ENCODE measurements at places on chromosomes 3 and 15.

DNA sequence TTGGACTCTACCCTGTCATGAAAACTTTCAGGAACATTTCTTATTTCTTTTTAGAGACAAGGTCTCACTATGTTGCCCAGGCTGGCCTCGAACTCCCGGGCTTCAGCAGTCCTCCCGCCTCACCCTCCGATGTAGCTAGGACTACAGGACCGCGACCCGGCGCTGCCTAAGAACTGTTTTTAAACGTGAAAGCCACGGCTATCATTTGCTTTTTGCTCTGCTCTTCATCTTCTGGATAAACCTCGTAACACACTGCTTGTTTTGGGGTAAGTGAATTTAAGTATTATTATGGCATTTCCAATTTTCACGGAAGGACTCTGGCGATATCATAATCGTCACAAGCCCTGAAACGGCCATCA lies 14.3 kb upstream of the CCNL1 start:
- no peak for DNase-seq

GRCh38 chr3:64242435-64242834 lies 17.2 kb upstream of the PRICKLE2 start:
- no peak for DNase-seq

DNA sequence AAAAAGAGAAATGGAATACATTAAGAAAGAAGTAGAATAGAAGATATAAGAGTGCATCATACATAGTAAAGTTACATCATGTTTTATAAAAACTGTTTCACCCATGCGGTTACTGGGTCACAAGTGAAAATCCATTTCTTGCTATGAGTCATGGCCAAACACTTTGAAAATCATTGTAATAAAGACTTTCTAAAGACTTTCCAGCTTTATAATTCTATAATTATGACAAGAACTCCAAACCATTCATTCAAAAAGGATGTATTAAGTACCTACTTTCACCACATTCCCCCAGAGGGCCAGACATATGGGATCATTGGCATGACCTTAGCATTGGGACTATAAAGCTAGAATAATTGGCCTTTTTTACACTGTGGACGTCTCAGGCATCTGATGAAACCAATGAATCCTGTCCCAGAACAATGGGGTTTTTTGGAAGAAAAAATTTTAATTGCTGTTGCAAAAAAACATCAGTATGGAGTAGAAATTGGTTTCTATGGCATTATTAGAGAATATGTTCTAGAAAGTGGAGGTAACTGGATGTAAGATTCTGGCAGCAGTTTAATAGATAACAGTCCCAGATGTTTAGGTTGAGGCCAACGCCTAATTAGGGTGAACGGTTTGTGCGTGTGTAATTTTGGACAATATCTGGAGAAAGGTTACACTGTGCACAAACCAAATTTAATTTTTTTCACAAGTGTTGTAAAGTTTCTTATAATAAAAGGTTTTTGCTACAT lies 3.3 kb upstream of the SKIC8 start:
- DNase-seq, result no peak

GRCh38 chr3:119912220-119912619 lies 130.3 kb downstream of the NR1I2 start:
- peak; percentile 36 for DNase-seq

GRCh38 chr3:190375246-190375645 lies 12.7 kb upstream of the CLDN16 start:
- DNase-seq, result no peak

GRCh38 chr3:183437061-183437460 lies 8.6 kb upstream of the MCF2L2 start:
- no peak for DNase-seq

DNA sequence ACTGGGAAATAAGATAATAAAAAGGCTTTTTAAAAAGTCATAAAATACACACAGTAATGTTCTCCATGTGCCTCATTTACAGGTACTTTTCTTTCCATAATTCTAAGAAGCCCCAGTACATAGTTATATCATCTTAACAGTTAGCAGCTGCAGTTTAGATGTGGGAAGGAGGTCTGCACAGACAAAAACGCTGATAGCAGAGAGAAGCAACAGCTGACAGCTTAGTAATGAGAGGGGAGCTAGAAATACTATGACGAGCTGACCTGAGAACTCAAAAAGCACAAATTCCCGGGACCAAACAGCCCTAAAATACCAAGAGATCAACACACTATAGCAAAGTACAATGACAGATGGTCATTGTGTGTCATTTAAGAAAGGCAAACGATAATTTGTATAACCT lies 36.7 kb upstream of the ARHGEF3 start:
- DNase-seq, result peak; percentile 83

GRCh38 chr15:100244796-100245486 lies 96.8 kb downstream of the ADAMTS17 start:
- DNase-seq, result no peak

- DNase-seq, result no peak
Observed at GRCh38 chr3:192931825-192932224, 14.2 kb upstream of the MB21D2 start.

DNA sequence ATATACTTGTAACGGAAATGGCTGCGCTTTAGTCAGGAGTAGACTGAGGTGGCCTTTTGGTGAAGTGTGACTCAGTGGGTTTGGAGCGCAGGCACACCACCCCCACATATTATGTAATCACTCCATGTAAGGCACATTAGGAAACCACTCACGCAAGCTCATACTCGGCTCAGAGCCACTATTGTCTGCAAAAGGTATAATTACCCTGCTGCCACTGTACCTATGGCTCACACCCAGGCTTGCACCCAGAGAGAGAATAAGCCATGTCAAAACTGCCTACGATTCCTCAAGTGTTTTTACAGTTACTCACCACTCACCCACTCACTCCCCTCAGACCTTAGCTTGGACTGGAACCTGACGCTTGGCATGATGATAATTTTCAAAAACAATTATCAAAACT lies 611.9 kb upstream of the CCDC54 start:
- no peak for DNase-seq

DNA sequence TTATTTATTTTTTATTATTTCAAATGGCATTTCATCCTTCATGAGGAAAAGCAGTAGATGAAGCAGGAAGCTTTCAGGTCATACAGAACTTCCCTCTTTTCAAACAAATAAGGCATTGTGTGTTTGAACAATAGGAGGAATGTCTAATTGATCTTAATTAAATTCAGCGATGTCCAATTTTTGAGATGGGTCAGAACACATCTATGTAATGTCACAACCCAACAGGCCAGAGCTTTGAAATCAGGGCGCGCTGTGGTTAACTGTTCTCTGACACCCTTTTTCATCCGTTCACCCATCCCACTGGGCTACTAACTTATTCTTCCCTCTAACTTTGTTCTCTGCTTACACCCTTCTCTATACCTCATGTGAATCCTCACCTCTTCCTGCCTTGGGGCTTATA lies 510.5 kb downstream of the FOXP1 start:
- DNase-seq, result no peak

- DNase-seq, result no peak
Observed at GRCh38 chr3:43213631-43214030, 72.7 kb upstream of the SNRK start.

GRCh38 chr3:195692781-195693427 lies 27.9 kb upstream of the MUC20 start:
- DNase-seq, result no peak

DNA sequence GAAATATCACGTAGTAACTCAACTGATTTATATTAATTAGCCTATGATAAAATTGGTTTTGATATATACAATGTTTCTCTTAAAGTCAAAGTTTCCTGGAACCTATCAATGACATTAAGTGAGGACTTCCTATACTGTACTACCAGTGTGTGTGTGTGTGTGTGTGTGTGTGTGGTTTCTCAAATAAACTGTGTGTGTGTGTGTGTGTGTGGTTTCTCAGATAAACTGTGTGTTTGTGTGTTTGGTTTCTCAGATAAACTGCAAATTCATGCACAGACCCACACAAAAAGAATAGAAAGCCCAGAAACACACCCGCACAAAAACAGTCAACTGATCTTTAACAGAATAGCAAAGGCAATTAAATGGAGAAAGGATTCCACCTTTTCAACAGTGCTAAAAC lies 14.5 kb upstream of the WDR5B start:
- peak; percentile 8 for DNase-seq

DNA sequence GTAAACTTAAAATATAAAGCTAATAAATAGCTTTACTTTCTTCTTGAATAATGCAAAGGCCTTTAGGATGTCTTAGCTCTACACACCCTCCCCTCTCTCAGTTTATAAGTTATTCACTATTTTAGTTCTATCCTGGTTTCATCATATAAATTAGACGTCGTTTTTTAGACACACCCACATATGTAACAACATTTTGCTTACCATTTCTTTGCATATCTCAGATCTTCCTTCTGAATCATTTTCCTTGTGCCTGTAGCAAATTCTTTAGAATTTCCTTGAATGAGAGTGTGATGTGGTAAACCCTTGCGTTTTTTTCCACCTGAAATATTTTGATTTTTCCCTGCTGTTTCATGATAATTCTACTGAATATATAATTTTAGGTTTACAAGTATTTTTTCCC lies 2.5 kb upstream of the DAZL start:
- no peak for DNase-seq

DNA sequence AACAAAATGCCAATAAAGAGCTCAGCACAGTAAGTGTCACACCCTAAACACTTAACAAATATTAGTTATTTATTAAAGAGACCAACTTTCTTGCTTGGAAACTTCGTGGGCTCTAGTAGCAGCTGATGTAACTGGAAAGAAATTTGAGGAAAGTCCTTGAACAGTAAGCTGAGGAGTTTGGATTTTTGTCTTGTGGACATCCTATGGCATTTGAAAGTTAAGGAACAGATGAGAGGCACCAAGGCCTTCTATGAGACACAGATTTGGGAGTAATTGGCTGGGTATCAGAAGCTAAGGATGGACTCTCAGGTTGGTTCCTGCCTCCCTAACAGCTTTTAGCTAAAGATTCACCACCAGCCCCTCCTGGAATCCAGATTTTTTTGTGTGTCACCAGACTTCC lies 59.7 kb upstream of the FILIP1L start:
- DNase-seq, result no peak

- DNase-seq, result no peak
Observed at GRCh38 chr15:29127506-29128430, 141.9 kb downstream of the NSMCE3 start.

- peak; percentile 27 for DNase-seq
Observed at GRCh38 chr3:52317208-52318000, 1.3 kb downstream of the DNAH1 start.

DNA sequence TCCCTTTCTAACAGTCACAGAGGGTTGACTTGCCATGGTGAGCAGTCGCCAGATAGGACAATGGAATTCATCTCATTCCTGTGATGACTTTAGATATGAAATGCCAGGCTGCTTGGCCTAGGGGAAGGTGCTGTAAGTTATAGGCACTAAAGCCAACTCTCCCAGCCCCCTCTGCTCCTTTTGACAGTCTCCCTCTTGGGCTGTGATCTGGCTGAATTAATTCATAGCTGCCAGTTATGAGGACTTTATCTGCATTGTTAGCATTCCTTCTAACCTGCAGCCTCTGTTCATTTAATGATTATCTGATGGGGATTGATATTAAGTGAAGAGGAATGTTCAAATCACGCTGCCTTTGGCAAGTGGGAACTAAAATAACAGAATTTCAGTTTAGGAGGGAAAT lies 427.1 kb upstream of the RASGRP1 start:
- DNase-seq, result no peak

GRCh38 chr3:177828208-177828565 lies 630.9 kb upstream of the TBL1XR1 start:
- DNase-seq, result no peak

GRCh38 chr15:71939981-71940588 lies 129.7 kb downstream of the NR2E3 start:
- no peak for DNase-seq

DNA sequence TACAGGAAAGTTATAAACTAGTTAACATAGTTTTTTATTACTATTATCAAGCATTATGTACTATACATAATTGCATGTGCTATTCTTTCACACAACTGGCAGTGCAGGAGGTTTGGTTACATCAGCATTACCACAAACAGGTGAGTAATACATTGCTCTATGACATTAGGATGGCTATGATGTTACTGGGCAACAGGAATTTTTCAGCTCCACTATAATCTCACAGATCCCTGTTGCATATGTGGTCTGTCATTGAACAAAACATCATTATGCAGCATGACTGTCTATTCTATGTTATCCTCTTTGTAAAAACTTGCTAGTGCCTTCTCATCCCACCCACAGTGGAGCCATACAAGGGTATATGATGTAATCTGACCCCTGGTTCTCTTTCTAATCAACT lies 36.5 kb upstream of the PDZRN3 start:
- no peak for DNase-seq

GRCh38 chr3:32626631-32627030 lies 56.0 kb upstream of the DYNC1LI1 start:
- peak; percentile 94 for DNase-seq

DNA sequence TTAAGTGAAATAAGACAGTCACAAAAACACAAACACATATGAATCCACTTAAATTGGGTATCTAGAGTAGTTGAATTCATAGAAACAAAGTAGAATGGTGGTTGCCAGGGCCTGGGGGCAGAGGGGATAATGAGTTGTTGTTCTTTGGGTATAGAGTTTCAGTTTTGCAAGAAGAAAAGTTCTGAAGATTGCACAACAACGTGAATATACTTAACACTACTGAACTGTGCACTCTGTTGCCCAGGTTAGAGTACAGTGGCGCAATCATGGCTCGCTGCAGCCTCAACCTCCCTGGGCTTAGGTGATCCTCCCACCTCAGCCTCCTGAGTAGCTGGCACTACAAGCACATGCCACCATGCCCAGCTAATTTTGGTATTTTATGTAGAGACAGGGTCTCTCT lies 14.9 kb downstream of the GRAMD2A start:
- DNase-seq, result no peak

DNA sequence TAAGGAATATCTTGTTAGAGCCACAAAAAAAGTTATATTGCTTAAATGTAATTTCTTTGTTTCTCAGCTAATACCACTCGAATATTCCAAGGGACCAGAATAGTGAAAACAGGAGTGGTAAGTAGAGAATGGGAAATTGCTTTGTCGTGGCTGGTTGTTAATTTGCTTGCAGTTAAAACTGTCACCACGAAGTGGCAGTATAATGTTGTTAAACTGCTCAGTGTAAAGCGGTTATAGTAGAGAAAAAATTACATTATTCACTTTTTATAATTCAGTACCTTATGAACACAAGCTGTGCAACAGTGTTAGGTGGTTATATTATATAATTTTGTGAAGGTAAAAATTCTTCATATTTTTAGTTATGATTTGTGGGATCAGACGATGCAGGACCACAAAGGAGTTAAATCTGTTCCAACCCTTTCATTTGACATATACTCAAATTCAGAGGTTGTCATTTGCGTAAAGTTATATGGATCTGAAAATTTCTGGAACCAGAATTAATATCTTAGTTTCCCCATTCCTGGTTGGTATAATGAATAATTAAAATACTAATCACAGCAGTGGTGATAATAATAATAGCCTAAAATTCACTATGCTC lies 171.8 kb downstream of the FEZF2 start:
- DNase-seq, result no peak

Measured in Jurkat, Clone E6-1 (cell line).